ENCODE measurements at places on chromosomes 16 and 17.

DNA sequence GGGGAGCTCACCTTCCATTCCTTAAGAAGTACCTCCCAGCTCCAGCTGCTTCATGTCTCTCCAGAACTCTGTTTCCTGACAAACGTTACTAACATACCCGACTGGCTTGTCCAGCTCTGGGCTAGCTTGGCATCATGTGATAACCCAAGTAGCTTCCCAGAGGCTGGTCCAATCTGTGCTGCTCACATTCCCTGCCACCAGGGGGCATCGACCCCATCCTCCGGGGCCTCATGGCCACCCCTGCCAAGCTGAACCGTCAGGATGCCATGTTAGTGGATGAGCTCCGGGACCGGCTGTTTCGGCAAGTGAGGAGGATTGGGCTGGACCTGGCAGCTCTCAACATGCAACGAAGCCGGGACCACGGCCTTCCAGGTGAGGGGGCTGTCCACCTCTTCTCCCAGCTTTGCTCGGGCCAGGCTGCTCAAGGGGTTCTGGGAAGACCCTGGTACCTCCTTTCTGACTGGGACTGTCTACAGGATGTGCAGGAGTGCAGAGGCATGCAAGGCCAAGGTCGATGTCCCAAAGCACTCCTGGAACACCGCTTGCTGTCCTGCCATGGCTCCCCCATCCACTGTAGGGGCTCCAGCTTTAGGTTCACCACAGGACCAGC is 7.6 kb downstream of the EPX start:
- no peak for DNase-seq

DNA sequence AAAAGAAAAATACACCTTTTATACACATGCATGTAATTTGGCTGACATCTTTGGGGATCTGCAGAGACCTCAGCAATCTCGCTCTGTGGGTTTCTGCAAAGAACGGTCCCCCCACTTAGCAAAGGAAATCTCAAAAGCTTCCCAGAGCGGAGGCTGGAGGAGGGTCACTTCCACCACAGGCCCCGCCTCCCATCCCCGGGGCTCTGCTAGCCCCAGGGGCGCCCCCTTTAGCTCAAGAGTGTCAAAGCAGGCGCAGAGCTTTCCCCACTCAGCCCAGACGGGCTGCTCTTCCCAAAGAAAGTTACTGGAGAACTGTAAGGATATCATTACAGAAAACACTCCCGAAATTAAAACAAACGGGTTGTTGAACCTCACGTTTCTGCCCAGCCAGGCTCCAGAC is 11.4 kb downstream of the SLC13A5 start:
- DNase-seq, result no peak

GRCh38 chr16:88633684-88634140 is 4.7 kb upstream of the IL17C start:
- DNase-seq, result no peak

GRCh38 chr17:68903286-68903685 is 51.9 kb downstream of the ABCA8 start:
- DNase-seq, result no peak

- DNase-seq, result no peak
These were observed 44.4 kb downstream of the IRX3 start for GRCh38 chr16:54242199-54242598.

- DNase-seq, result no peak
These were observed 47.6 kb downstream of the IL21R start for GRCh38 chr16:27449434-27450195.

- no peak for DNase-seq
These were observed 11.4 kb downstream of the CTNS start for GRCh38 chr17:3647769-3648555.

DNA sequence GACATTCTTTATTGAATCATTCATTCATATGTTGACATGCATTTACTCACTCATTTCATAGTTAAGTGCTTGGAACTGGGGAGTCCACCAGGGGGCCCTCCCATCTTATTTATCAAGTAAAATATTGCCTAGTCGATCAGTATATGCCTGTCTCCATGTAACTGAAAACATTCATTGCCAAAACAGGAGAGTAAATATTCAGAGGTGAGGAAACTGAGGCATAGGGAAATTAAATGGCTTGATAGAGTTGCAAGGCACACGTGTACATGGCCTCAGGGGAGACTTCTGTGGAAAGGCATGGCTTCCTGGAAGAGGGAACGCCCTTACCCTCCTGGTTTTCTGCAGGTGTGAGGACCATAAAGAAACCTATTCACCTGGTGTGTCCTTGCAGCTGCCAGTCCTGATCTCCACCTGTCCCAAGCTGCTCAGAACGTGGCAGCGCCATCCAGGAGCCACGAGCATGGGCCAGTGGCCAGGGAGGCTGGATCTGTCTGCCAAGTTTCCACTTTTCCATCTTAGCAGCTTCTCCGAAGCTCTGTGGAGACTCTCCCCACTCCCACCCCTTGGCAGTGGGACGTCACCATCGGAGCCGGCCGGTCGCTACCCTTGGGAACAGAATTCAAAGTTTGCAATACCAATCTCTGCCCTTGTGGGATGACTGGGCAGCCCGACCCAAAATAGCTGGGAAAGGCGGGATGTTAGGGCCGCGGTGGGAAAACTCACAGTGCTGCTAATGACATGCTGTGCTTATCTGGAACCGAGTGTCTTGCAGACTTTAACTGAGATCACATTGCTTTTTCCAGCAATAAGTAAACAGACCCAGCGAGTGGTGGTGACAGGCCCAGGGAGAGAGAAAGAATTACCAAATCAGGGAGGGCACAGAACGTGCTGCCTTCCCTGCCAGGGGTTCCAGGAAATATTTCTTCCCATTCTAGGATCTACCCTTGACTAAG is 4.1 kb upstream of the C1QTNF1 start:
- no peak for DNase-seq

- peak; percentile 40 for DNase-seq
These were observed 939 bp downstream of the BCL6B start for GRCh38 chr17:7023576-7024401.

DNA sequence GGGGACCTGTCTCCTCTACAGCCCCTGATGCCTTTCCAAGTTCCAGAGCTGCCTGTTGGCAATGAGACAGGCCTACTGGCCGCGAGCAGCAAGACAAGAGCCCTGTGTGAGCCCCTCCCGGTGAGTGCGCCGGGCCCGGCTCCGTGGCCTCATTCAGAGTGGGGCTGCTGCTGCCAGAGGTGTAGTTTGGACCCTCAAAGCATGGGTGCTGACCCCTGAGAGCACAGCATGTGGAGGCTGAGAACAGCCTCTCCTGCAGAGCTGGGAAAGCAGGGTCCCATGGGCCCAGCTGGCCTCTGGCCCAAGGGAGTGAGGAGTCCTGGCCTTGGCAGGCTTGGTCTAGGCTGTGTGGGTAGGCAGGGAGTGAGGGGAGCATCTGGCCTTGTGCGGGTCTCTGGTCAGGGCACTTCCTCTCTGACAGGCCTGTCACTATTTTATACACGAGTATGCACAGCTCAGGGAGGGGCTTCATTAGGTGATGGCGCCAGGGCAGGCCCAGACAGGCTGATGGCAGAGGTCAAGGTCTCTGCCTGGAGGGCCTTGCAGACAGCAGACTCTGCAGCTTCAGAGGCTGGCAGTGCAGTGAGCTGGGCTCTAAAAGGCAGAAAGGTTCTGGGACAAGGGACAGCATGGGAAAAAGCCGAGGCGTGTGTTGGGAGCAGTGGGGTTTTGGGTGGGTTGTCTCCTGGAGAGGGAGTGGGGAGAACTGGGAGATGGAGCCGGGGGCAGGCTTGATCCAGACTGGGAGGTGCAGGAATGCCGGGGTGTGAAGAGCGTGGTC is 43.4 kb downstream of the ADCY7 start:
- DNase-seq, result no peak

- DNase-seq, result no peak
These were observed 154.2 kb upstream of the SHISA6 start for GRCh38 chr17:11086646-11087340.

DNA sequence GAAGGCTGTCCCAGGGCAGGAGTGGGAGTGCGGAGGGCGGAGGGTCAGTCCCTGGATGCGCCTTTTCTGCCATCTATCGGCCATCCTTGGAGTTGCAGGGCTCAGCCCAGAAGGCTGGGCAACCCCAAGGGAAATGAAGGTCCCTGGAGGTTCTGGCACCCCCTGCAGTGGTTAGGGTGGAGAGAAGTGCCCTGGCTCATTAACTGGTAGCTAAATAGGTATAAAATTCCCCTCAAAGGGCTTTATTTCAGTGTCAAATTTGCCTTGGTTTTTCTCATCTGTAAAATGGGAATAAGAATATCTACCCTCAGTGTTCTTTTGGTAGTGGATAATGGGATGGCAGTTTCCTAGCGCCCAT is 22.4 kb downstream of the C17orf75 start:
- peak; percentile 31 for DNase-seq

- no peak for DNase-seq
These were observed 421.7 kb upstream of the C16orf82 start for GRCh38 chr16:26644912-26645543.

DNA sequence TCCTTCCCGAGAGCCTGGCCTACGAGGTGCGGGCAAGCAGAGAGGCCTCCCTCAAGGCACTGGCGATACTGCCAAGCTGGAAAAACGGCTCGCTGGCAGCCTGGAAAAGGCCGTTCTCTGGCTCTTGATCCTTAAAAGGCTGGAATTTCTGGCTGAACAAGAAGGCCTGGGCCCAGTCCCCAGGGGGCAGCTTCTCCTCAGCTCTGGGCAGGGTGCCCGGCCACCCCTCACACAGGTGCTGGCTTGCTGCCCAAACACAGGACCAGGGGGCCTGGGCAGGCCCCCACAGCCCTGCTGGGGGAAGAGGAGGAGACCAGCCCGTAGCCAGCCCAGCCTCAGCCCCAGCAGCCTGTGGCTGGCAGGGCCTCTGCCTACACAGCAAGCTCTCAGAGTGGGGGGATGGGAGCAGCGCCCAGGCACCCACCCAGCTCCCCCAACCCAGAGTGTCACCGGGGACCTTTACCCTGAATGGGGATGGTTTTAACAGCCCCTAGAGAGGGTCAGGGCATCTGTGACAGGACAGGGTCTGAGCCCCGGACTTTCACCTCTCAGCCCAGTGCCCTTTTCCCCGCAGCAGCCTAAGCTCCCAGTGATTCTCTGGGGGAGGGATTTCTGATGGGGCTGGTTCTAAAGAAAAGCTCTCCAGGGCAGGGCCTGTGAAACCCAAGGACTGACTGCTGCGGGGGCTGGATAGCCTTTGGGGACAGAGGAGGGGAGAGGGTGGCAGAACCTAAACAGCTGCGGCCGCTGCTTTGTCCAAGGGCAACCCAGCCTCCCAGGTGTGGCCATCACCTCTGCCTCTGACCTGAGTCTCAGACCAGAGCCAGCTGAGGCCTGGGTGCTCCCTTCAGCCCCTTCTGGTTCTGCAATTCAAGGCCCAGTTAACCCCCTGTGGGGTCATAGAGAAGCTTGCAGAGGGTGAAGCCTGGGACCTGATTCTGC is 38.6 kb upstream of the TOB1 start:
- peak; percentile 78 for DNase-seq

GRCh38 chr16:1363501-1364041 is 11.8 kb downstream of the GNPTG start:
- no peak for DNase-seq

DNA sequence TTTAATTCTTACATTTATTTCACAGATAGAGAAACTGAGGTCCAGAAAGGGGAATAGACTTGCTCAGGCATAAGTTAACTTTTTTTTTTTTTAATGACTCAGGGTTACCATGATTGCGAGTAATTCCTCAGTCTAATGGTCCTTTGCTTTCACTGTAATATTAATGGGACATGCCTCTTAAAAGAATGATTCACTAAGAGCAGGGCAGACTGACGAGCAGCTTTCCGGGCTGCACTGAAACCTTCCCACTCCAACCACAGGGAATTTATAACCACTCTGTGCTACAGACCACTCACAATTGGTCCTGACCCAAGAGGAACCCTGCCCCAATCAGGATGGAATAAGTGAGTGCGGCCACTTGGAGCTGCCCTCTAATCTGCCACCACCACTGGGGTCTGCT is 5.7 kb downstream of the HOXB2 start:
- no peak for DNase-seq

- DNase-seq, result no peak
These were observed 999 bp upstream of the FLYWCH2 start for GRCh38 chr16:2881783-2882649.
